OCI-M1 (cell line): ENCODE measurements at places on chromosomes 5 and 9.
A peak's percentile ranks its signal among the peaks of the same experiment; 100 is the strongest.

- no peak for DNase-seq
These were observed 41.8 kb downstream of the KCNT1 start for GRCh38 chr9:135743546-135744332.

DNA sequence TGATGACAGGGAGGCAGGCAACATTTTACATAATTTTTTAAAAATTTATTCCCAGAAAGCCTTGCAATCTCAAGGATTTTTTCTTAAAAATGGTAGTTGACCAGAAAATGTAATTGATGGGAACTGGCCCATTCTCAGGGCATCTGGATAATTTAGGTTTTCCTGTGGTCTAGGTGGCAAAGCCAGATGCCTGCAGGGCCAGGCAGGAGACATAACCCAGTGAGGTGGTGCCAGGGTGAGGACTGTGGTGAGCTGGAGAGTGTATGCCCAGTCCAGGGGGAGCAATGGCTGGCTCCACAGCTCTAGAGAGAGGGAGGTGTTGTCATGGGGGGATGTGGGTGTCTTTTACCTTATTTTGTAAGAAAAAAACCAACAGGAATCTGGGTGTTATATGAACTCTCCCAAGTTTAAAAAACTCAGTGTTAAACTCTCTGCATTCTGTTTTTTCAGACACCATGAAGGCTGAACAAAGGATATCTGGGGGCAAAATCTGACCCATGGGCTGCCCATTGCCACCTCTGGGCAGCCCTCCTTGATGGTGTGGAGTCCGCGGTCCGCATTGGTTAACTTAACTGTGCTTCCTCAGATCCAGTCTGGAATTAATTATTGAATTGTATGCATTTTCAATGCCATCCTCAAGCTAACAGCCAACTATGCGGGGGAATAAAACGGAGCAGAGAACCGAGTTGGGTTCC, 43.9 kb downstream of the BOD1 start:
- no peak for DNase-seq

GRCh38 chr5:131679911-131680310, 44.9 kb upstream of the RAPGEF6 start:
- DNase-seq: peak; percentile 79

- DNase-seq: no peak
These were observed 309.7 kb downstream of the TLE1 start for GRCh38 chr9:81379655-81380054.

DNA sequence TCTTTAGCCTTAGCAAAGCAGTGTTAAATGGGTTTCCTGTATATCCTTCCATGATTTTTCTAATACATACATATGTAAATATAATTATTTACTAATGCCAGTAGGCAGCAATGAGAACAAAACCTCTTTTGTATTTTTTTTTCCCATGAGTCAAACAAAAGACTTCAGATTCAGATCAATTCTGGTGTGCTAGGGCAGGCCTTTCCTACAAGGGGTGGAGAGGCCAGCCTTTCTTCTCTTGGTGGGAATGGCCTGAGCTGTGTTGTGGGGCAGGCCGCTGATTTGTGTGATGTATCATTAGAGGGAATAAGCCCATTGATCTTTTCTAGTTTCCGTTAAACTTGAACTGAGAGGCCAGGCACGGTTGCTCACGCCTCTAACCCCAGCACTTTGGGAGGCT, 115.5 kb upstream of the DMRT1 start:
- DNase-seq: no peak

GRCh38 chr5:17907094-17907493, 272.8 kb downstream of the TAF11L14 start:
- DNase-seq: no peak

DNA sequence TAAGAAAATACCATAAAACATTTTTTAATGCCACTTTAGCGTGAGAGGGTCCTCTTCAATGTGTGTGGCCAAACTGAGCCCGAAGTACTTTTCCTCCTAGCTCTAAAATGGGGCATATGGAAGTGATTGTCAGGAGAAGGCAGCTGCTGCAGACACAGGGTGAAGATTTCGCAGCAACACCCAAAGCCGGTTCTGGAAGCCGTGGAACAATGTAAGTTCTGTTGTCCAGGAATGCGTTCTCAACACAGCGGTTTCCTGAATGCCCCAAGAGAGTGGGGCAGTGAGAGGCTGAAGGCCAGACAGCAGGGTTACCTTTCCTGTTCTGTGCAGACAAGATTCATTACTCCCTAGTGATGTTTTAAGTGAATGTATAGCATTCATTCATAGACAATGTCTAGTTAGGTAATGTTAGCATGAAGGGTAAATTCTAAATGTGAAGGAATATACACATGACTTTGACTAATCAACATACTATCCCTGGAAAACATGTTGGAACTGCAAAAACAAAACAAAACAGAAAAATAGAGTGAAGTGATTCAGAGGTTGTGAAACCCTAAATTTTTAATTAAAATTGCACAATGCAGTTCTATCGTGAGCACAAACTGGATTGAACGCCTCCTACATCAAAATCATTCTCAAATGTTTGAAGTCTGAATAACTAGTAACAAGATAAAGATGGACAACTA, 197.0 kb upstream of the SEMA6A start:
- DNase-seq: no peak

GRCh38 chr9:99833735-99834134, 12.1 kb downstream of the NR4A3 start:
- peak; percentile 33 for DNase-seq

GRCh38 chr9:13267743-13268142, 11.7 kb downstream of the MPDZ start:
- peak; percentile 88 for DNase-seq

- no peak for DNase-seq
These were observed 103.1 kb downstream of the MTREX start for GRCh38 chr5:55410845-55411244.

- no peak for DNase-seq
These were observed 716.4 kb downstream of the SEMA5A start for GRCh38 chr5:8829323-8830029.

DNA sequence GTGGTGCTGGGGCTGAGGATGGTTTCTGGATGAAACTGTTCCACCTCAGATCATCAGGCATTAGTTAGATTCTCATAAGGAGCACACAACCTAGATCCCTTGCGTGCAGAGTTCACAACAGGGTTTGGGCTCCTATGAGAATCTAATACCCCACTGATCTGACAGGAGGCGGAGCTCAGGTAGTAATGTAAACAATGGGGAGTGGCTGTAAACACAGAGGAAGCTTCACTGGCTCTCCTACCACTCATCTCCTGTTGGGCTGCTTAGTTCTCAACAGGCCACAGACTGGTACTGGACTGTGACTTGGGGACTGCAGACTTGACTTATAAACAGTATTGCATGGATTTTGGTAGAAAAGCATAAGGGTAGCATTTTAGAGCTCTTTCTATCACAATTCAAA, 870.7 kb upstream of the CDH10 start:
- DNase-seq: no peak

DNA sequence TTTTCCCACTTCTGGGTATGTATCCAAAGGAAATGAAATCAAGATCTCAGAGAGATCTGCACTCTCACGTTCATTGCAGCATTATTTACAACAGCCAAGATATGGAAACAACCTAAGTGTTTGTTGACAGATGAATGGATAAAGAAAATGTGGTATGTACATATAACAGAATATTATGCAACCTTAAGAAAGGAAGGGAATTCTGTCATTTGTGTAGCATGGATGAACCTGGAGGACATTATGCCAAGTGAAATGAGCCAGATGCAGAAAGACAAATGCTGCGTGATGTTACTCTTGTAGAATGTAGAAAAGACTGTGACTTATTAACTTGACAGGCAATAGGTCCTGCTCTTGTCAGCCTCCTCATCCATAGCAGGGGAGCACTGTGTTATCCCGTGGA, 31.4 kb downstream of the PPARGC1B start:
- DNase-seq: no peak

DNA sequence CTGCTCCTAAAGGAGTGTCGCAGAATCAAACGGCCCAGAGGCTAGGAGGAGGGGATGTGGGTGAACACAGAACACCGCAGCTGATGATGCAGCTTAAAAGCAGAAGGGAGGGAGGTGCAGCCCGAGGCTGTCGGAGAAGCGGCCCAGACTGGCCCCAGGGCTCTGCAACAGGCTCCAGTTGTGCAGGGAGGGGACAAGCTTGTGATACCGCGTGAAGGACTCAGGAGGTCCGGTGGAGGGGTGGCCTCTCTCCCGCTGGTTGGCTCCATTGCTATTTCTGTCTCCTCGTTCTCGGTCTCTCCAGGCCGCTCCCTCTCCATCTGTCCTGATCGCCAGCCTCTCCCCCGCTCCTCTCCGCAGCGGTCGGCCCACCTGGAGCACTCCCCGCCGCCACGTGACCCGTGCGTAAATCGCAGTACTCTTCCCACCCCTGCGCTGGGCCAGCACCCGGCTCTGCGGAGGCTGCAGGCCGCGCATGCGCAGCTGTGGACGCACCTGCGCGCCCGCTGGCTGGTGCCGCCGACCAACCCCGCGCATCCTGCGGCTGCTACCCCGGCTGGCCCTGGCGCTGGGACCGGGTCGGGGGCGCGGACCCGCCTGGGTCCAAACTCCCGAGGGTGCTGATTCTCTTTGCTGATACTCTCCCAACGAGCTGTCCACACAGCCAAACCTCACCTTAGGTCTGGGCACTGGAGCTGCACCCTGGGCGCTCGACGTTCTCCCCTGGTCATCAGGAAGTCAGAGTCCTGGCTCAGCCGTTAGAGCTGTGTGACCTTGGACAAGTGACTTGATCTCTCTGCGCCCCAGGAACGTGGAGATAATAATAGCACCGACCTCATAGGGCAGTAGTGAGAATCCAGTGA, 3.7 kb upstream of the STXBP1 start:
- DNase-seq: no peak

GRCh38 chr9:136103651-136104487, 8.8 kb upstream of the NACC2 start:
- no peak for DNase-seq

DNA sequence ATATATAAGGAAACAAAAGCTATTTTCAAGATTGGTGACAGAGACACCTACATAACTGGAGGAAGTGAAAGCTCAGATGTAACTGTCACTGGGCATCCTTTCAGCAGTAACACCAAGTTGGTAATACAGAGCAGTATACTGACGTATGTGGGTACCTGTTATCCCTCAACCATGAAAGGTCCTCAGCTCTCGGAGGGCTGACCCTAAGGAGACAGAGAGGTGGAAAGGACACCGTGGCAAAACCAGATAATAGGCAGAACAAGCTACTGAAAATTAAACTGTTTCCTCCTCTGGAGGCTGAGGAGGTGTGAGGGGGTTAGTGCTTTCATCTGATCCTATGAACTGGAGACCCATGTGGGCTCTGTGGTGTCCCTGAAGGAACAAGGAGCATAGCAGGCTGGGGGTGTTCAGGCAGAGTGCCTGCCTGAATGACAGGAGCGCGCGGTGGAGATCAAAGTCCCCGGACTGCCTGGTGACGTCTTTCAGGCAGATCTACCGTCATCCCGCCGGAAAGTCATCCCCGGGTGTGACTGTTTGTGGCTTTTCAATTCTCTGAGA, 130.2 kb upstream of the FSTL4 start:
- DNase-seq: no peak

- DNase-seq: no peak
These were observed 611.9 kb downstream of the EFNA5 start for GRCh38 chr5:107058803-107059202.

DNA sequence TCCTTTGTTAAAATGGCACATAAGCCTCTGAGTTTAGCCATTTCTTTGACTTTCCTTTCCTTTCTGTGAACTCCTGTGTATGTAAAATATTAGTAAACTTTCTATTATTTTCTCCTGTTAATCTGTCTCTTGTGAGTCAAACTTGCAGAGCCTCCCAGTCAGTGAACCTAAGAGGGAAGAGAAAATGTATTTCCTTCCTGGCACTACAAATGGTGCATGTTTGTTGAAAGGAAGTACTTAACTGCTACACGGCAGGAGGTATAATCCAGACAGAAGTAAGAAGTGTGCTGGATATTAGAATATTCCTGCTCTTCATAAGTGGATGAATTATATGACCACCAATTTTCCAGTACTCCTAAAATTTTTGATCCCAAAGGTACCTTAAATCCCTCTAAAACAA, 23.0 kb downstream of the CTSL start:
- DNase-seq: no peak

DNA sequence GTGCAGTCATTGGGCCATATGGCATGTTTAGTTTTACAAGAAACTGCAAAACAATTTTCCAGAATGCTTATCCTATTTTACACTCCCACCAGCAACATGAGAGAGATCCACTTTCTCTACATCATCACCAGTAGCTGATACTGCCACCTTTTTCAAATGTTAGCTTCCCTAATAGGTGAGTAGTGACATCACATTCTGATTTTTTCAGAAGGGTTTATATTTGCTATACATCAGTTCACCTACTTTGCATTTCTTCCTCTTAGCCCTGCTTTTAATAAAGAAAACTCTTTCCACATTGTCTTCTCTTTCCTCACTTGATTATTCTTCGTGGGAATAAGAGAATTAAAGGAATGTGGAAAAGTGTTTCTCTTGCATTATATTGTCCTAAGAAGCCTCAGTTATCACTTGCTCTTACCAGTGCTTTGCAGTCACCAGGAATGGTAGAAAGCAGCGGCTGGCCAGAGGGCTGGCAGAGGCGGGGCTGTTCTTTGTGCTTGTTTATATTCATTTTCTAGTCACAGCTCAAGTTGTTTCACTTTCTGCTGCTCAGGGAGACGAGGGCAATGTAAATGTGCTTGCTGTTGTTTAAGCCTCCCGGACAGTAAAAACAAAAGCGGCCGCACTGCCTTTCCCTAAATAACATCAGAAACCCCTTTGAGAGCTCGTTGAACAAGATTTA, 164.8 kb downstream of the HSD17B3 start:
- DNase-seq: peak; percentile 78

DNA sequence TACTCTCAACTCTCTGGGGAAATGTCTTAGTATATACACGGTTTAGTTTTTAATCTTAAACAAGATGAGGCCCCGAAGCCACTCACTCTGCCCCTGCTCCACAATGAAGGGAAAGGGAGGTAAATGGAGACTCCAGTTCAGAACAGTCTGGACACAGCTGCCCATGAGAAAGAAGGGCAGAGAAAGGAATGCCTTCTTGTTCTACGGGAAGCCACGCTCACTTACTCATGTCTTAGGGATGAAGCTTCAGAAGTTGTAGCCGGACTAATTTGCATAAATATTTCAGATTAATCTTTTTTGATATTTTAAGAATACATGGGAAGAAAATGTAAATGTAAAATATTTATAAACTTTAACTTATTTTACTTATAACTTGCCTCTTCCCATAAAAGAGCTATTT, 94.0 kb downstream of the COL23A1 start:
- no peak for DNase-seq

- DNase-seq: no peak
These were observed 79.1 kb downstream of the OLFM1 start for GRCh38 chr9:135166565-135166964.

DNA sequence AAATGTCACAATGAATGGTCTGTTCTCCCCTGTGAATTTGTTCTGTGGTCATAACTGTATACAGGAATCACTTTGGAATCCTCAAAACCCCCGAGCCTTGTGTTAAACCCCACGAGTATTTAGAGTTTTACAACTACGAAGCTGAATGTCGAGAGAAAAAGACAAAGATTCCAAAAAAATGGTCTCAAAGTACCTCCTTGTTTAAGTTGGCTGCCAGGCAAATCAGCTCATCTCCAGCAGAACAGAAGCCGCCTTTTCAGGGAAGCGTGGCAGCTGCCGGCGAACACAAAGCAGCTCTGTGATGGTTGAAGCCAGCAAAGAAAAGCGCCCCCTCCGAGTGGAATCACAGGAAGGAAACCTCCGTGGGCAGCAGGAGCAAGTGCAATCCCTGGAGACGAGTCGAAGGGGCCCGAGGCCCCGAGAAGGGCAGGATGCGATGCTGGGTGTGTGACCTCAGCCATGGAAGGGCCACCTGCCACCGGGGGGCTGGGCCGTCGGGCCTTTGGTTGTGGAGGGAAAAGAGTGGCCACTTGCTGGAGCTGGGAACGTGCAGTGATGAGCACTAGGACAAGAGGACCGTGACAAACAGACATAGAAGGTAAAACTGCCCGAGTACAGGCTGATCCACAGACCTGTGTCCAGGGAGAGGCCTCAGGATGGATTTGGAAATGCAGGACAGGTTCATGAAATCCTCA, 706.4 kb downstream of the SEMA5A start:
- no peak for DNase-seq
